ENCODE measurements at places on chromosomes 2 and 18.
A peak's percentile ranks its signal among the peaks of the same experiment; 100 is the strongest.

DNA sequence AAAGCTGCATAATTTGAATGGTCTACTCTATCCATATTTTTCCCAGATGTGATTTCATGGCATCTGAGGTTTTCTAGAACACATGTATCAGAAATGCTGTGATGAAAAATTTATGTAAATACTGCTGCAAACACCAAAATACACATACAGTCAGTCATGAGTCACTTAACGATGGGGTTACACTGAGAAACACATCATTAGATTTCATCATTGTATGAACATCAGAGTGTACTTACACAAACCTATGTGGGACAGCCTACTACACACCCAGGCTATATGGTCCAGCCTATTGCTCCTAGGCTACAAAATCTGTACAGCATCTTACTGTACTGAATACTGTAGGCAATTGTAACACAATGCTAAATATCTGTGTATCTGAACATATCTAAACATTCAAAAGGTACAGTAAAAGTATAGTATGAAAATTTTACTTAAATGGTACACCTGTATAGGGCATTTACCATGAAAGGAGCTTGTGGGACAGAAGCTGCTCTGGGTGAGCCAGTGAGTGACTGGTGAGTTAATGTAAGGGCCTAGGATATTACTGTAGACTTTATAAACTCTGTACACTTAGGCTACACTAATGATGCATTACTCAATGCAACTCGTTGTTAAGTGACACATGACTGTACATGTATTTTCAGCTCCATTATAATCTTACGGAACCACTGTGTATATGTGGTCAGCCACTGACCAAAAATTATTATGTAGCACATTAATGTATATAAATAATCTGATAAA, 33.5 kb downstream of the PNO1 start:
- peak; percentile 12 for DNase-seq

DNA sequence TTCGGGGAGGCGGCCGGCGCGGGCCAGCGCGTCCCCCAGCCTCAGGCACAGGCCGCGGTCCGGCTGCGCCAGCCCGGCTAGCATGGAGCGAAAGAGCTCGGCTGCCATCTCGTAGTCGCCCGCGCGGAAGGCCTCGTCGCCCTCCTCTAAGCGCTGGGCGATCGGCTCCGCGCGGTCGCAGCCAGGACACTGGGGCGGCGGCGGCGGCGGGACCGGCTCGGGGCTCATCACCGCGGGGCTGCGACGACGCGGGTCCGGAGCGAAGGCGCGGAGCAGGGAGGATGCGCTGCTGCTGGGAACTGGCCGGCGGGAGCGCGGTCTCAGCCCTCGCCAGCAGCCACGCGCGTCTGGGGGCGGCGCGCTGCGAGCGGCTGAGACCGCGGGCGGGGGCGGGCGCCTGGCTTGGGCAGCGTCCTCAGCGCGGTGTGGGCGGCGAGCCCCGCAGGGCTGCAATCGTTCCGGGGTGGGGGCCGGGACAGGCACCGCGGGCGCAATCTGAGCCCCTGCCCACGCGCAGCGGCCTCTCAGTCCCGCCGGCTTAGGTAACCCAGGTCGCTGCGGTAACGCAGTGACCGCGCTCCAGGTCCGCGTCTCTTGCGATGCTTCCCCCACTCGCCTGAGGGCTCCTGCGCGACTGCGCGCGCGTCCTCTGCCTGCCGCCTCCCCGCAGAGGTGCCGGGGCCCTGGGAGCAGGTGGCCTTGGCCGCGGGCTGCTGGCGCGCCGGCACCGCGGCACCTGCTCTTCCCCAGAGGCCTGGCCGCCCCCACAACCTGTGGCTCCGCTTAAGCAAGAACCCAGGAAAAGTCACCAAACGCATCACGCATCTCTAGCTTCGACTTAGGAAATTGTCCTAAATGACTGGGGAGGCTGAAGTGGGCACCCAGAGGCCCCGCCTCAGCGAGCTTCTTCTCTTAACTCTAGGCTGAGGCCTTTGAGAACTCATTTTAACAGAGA, at the start of gene LONRF2:
TSS of gene LONRF2 (minus strand) at position 636 of the 955 bp plus-strand sequence. CDS start at position 228, 408 bp downstream.
- DNase-seq = no peak

DNA sequence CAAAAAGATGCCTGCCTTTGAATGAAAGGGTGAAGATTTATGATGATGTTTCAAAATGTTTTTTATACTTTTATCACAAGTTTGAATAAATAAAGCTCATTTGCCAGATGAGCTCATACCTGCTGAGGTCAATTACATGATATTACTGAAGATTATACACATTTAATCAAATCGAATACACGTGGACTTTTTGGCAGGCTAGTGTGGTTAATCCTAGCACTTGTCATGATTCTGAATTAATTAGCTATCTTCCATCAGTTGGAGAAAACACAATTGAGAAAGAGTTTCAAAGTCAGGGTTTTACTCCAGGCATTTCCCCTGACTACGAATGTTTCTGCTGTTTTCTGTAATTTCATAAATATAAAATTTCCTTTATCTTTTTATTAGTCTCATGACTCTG, 54.4 kb downstream of the LRPPRC start:
- no peak for DNase-seq

- DNase-seq = no peak
Observed at GRCh38 chr18:77135339-77136075, 2.9 kb upstream of the MBP start.

DNA sequence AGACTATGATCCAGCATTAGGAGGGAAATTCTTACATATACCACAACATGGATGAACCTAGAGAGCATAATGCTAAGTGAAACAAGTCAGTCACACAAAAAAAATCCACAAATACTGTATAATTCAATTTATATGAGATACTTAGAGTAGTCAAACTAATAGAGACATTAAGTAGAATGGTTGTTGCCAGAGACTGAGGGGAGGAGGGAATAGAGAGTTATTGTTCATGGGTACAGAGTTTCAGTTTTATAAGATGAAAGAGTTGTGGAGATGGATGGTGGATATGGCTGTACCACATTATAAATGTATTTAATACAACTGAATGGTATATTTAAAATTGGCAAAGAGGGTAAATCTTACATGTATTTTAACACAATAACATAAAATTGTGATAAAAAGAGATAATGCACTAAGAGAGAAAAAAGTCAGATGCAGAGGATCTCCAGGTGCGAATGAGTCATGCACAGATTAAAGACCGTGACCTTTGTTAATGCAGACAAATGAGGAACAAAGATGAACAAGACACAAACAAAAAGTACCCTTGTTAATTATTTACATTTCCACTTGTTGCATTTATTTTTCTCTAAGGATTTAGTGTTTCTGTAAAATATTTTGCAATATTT, 541.7 kb upstream of the MEX3C start:
- no peak for DNase-seq

All from CD4-positive, alpha-beta T cell treated with Interleukin-15 for 4 hours (primary cell).